ENCODE measurements at places on chromosomes 4 and X.

DNA sequence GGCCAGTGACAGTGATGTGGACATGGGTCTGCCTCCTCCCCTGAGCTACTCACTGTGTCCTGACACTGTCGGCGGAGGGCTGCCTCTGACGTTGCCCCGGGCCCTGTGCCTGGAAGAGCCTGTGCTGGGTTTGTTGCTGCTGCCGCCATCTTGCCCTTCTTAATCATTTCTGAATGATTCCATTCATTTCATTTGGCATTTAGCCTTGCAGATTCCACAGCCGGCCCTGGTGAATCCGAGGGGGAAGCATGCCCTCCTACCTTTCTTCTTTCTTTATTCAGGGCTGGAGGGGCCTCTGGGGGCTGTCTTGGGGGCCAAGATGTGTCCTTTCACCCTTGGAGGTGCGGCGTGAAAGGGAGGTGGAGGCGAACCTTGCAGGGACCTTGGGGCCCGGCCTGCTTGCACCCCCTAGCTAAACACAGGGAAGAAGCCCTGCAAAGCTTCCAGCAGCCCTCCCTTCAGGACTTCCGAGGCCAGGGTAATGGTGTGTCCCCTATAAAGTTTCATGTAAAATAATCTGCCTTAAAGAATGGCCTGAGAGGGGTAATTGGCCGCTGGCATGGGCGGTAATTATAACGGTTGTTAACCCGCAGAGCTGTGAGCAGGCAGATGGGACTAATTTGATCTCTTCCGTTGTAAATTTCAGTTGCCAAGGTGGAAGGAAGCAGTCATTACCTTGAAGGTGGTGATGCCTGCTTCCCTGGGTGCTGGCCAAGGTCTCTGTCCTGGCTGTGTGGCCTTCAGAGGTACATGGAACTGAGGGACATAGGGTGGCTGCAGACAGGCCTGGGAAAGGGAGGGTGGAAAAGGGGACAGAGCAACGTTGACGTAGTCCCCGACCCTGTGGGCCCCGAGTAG is 92.3 kb downstream of the PSAPL1 start:
- DNase-seq, result no peak

GRCh38 chr4:74054483-74055047 is 16.1 kb upstream of the CXCL3 start:
- no peak for DNase-seq

- no peak for DNase-seq
Observed at GRCh38 chr4:142777045-142777743, 68.9 kb downstream of the INPP4B start.

- no peak for DNase-seq
Observed at GRCh38 chr4:180617196-180617595, 1626.0 kb upstream of the TENM3 start.

- no peak for DNase-seq
Observed at GRCh38 chr4:80074069-80074468, 1.0 kb upstream of the ANTXR2 start.

GRCh38 chr4:2944586-2945526 is 18.4 kb downstream of the NOP14 start:
- DNase-seq, result no peak

GRCh38 chr4:42871671-42872290 is 20.7 kb upstream of the GRXCR1 start:
- DNase-seq, result no peak

GRCh38 chrX:77925764-77926163 is 15.3 kb downstream of the ATP7A start:
- DNase-seq, result no peak

DNA sequence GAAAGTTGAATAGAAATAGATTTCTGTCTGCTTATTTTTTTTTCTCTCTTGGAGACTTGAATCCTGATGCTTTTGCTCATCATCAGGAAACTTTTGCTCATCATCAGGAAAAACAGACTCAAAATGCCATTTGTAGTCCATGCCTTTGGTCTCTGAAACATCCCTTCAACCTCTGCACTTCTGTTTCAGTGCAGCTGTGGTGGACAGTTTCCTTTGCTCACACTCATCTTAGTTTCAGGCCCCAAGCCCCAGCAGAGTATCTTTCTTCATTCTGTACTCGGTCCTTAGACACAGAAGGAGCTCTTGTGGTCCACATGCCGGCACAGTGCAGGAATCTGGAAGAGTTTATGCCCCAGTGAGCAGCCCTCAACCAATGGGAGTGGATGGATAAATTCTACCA is 337.9 kb downstream of the PPP3CA start:
- DNase-seq, result no peak

- DNase-seq, result no peak
Observed at GRCh38 chrX:45667666-45668065, 467.0 kb upstream of the DIPK2B start.

- DNase-seq, result peak; percentile 30
Observed at GRCh38 chr4:122810669-122811068, 16.0 kb upstream of the FGF2 start.

DNA sequence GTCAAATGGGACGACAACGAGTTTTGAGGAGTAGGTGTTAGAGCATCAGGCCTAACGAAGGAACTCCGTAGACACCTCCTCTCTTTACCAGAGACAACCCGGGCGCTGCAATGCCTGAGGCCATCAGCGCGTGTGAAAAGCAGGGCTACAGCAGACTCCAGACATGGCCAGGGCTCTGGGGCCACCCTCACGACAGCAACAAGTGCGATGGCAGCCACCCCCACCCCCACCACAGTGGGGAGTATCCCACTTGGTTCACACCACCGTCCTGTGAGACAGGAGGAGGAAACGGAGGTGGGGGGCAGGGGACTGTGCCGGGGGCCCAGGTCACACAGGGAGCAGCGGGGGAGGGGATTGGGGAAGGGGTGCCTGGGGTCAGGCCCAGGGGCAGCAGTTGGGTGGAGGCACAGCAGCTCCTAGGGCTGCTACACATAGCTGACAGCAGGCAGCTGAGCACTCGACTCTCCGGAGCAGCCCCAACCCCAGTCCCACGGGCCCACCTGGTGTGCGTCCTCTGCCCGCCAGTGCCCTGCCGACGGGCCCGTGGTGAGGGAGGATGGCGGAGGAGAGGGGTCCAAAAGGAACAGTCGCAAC is 8.5 kb downstream of the LRPAP1 start:
- no peak for DNase-seq

DNA sequence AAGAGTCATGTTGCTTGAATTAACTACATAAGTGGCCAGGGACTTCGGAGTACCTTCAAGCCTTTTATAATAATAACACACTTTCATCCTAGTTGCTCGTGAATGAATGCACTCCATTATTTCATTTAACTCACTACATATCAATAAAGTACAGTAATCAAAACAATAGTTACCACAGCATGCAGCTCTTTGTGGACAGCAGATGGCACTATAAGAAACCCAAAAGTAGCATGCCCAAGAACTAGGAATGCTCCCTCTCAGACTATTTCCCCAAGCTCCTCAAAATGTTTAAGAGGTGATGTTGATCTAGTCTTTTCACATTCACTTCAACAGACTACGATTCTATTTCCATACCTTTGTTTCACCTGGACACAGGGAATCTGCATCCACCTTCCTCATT is 500.8 kb upstream of the DIAPH2 start:
- DNase-seq, result peak; percentile 3

DNA sequence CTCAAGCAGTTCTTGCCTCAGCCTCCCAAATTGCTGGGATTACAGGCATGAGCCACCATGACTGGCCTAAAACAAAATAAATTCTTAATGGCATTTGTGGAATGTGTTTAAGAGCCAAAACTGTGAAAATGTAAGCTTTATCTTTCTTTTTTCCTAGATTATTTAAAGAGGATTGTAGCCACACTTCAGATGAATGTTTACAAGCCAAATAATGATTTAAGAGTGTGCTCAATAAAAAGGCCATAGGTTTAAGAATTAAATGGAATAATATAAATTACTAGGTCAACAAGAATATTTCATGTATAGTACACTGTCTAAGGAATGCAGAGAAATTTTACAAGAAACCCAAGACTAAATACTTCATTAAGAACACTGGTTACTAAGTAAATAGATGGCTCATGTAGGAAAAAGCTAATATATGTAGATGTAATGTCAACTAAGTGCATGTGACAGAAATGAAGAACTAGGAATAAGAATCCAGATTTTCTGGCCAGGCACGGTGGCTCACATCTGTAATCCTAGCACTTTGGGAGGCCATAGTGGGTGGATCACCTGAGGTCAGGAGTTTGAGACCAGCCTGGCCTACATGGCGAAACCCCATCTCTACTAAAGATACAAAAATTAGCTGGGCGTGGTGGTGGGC is 21.3 kb upstream of the UGDH start:
- DNase-seq, result no peak

- no peak for DNase-seq
Observed at GRCh38 chr4:159289682-159290081, 186.8 kb downstream of the RAPGEF2 start.

DNA sequence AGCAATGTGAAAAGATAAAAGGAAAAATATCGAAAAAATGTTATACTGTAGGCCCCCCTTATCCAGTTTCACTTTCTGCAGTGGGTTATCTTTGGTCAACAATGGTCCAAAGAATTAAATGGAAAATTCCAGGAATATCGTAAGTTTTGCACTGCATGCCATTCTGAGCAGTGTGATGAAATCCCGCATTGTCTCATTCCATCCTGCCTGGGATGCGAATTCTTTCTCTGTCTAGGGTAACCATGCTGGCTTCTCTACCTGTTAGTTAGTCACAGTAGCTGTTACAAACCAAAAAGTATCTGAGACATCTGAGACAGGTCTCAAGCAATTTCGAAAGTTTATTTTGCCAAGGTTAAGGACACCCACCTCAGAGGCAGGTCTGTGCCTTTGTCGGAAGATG is 170.3 kb downstream of the COX18 start:
- DNase-seq, result no peak

DNA sequence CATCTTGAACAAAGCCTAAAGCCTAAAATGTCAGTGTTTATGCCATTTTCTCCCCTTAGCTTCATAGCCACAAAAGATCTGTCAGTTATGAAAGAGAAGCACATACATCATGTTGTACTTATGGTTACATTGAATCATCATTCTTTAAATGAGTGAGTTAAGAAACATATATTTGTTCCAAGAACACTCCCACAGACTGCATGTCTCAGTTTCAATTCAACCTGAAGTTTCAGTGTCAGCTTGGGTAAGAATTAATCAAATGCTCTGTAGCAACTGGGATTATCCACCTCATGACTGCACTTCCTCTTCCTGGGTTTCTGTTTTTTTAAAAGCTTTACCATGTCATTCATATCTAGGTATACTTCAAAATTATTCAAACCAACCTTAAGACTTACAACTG is 3.9 kb upstream of the TMPRSS11B start:
- DNase-seq, result no peak

DNA sequence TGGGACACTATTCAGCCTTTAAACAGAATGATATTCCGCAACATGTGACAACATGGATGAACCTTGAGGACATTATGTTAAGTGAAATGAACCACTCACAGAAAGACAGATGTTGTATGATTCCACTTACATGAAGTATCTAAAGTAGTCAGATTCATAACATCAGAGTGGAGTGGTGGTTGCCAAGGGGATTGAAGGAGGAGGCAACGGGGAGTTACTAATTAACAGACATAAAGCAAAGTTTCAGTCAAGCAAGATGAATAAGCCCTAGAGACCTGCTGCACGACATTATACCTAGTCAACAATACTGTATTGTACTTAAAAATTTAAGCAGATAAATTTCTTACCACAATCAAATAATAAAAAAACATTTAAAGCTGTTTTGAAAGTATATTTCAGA is 105.0 kb upstream of the NR0B1 start:
- DNase-seq, result no peak

DNA sequence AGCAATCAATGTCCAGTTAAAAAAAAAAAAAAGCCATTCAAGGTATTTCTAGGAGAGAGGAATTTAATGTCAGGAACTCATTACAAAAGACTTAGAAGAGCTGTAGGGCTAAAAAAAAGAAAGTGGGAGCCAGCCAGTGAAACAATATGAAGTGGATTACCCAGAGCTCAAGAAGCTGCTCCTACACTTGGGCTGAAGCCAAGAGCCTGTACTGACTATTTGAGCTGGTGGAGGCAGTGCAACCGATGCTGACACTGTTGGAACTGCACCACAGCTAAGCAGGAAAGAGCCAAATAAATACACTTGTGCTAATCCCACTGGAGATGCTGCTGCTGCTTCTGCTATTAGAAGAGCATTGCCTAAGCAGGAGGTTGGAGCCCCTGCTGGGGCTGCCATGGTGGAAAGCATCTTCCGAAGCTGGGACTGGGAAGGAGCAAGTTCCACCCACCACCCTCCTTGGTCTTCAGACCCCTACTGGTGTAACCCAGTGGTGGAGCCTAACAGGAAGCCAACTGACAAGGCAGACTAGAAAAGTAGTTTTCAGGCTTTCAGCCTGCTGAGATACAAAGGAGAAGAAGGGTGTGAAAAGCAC is 65.4 kb downstream of the CXXC4 start:
- no peak for DNase-seq
